ENCODE measurements at places on chromosomes 11 and 22. TPM values are rescaled to one million over a fixed set of nuclear protein-coding genes. Genes with fewer than 3 reads are reported as not detected.

DNA sequence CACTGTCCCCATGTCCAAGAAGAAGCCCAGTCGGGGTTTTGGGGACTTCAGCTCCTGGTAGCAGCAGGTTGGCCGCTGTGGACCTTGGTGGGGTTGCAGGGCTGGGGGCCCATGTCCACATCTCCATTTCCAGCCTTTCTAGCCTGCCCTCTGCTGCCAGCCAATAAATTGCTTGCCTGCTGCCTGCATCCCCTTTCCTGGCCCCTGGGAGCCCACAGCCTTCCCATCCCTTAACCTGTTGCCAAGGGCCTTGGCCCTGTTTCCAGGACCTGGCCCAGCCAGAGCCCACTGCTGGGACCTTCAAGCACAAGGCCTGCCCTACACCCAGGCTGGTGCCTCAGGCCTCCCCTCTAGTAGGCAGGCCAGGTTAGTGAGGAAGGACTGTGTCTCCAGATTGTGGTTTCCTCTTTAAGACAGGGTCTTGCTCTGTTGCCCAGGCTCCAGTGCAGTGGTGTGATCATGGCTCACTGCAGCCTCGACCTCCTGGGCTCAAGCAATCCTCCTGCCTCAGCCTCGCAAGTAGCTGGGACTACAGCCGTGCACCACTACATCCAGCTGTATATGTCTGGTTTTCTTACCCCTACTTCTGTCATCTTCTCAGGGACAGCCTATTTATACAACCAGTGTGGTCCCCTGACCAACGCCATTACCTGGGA lies 29.7 kb downstream of the PPIL2 start:
- H3K4me3 ChIP-seq, result no peak overlapping the region
- H3K4me1 ChIP-seq, result no peaks in the 10 kb centered on the region
- peaks cover 59% of the 10 kb centered on the region for H3K36me3 ChIP-seq
- H3K27ac ChIP-seq, result no peak overlapping the region
- no peaks in the 10 kb centered on the region for H3K27me3 ChIP-seq
- DNase-seq, result no peak

- no peaks in the 10 kb centered on the region for H3K27me3 ChIP-seq
- no peaks in the 10 kb centered on the region for H3K36me3 ChIP-seq
- H3K4me1 ChIP-seq, result no peaks in the 10 kb centered on the region
- no peak overlapping the region for H3K27ac ChIP-seq
Measured at GRCh38 chr11:27842290-27842689, 142.0 kb upstream of the BDNF start.

DNA sequence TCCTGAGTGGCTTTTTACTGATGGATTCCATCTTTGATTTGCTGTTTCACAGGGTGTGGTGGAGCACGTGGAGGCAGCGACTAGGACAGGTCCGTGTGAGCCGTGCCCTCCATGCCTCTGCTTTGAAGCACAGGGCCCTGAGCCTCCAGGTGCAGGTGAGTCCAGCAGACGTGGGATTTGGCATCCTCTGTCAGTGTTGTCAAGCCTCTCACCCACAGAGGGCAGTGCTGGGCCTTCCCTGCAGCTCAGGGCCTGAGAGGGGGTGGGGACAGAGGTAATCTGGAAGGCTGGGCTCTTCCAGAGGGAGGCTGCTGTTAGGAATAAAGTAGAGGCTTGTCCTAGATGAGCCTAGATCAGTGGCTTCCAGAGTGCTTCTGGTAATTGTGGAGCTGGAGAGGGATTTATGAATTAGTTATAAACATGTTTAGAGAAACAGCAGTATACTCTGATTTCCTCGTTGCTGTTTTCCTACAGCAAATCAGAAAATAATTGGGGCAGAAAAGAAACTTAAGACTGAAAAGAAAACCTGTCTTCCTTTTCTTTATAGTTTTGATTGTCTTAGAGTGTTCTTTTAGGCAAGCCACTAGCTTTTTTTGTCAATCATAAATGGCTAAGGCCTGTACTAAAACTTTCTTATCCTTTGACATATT lies 65.0 kb downstream of the SFI1 start:
- H3K27ac ChIP-seq, result no peak overlapping the region
- H3K4me3 ChIP-seq, result no peak overlapping the region
- H3K36me3 ChIP-seq, result peaks cover 63% of the 10 kb centered on the region
- DNase-seq, result peak; percentile 35
- no peaks in the 10 kb centered on the region for H3K27me3 ChIP-seq
- H3K4me1 ChIP-seq, result no peaks in the 10 kb centered on the region

- peak overlapping the region; percentile 56 for H3K27ac ChIP-seq
- DNase-seq, result no peak
- peaks cover 37% of the 10 kb centered on the region for H3K4me1 ChIP-seq
- peaks cover 2% of the 10 kb centered on the region for H3K36me3 ChIP-seq
Measured at GRCh38 chr22:46770151-46770641, 7.7 kb downstream of the TBC1D22A start.

GRCh38 chr11:33704240-33705002 lies 3.8 kb upstream of the C11orf91 start:
- no peak for DNase-seq
- H3K36me3 ChIP-seq, result peaks cover 15% of the 10 kb centered on the region
- H3K4me3 ChIP-seq, result no peak overlapping the region
- H3K4me1 ChIP-seq, result peaks cover 14% of the 10 kb centered on the region

- H3K4me1 ChIP-seq, result peaks cover 27% of the 10 kb centered on the region
- DNase-seq, result no peak
- no peak overlapping the region for H3K4me3 ChIP-seq
Measured at GRCh38 chr11:47156333-47156732, 20.3 kb downstream of the ARFGAP2 start.

- H3K36me3 ChIP-seq, result no peaks in the 10 kb centered on the region
- no peak overlapping the region for H3K4me3 ChIP-seq
- no peak for DNase-seq
- no peaks in the 10 kb centered on the region for H3K4me1 ChIP-seq
Measured at GRCh38 chr11:120511820-120512738, 531 bp downstream of the GRIK4 start.

DNA sequence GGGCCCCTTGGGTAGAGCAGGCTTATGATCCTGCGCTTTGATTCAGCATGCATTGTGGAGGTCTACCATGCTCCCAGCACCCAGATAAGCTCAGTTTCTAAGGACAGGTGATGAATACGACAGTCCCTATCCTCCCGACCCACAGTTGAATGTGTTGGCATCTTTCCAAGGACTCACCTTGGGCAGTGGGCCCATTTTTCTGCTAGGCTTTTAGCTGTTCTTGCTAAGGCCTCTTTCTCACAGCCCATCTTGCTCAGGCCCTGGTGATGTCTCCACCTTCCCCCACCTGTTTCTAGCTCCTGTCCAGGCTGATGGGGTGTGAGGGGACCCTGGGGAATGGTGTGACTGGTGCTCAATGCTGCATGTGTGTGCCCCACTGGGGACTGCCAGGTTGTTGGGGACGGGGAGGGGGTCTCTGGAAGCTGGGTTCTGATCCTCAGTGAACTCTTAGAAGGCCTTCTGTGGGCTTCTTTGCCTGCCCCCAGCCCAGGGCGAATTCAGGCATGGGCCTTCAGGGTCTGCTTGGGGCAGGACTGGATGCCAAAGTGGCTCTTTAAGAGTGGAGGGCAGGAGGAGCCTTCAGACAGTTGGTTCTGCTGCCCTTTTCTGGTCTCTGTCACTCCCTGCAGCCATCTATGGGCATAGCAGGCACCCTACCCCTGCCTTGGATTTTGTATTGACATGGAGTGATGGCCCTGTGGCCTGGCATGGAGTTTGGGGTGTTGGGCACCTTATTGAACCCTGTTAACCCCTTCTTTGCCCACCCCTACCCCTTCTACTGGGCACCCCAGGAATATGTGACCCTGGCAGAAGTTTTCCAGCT lies 33.1 kb downstream of the PHLDB1 start:
- DNase-seq, result no peak
- H3K27ac ChIP-seq, result no peak overlapping the region
- no peaks in the 10 kb centered on the region for H3K27me3 ChIP-seq

DNA sequence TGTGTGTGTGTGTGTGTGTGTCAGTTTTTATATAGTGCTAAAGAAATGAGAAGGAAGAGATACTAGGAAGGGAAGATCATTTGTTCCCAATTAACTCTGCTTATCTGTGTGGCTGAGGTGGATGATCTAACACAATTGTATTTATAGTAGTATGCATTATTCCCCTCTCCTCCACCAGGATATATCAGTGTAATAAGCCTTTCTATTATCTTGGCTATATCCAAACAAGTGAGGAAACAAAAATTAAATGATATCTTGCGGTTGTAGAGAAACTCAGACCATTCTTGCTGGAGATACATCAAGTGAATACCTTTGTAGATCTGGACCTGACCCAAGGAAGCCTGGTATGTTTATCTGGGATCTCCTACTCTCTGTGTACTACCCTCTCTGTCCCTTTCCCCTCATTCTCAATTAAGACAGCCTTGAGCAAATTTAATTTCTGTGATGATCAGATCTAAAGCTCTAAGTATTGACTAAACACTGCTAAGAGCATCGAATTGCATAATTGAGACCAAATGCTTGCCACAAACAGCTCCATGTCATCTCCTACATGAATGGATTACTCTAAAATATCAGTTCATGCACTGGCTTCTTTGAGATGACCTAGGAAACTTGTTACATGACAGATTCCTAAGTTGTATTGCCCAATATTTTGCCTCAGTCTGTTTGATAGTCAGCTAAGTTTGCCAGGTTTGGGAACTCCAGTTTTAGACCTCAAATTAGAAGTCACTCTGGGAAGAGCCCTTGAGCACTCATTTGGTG lies 185.3 kb upstream of the CTSC start:
- no peaks in the 10 kb centered on the region for H3K36me3 ChIP-seq
- no peaks in the 10 kb centered on the region for H3K4me1 ChIP-seq
- no peak overlapping the region for H3K4me3 ChIP-seq

Gene KCNJ5
- not detected for total RNA-seq

- no peaks in the 10 kb centered on the region for H3K36me3 ChIP-seq
- H3K4me1 ChIP-seq, result no peaks in the 10 kb centered on the region
- H3K27me3 ChIP-seq, result no peaks in the 10 kb centered on the region
- no peak overlapping the region for H3K4me3 ChIP-seq
Measured at GRCh38 chr11:129804012-129804411, 11.6 kb upstream of the TMEM45B start.

Gene RIC3
- total RNA-seq, result 23.8 TPM

Gene GGT5
- total RNA-seq, result not detected

DNA sequence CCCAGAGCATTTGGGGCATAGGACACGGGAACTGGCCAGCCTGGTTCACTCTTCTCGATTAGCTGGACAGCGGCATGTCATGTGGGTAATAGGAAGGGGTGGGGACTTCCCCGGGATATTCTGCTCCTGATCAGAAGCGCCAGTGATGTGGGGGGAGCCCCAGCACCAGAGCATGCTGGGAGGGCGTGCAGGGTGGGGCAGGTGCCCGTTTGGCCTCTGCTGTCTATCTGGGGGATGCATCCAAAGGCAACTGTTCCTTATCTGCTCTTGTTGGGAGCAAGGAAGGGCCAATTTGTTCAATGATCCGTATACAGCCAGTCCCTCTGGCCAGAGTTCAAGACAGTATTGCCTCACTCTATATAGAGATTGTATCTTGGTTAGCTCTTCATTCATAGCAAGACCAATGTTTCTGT lies 43.6 kb downstream of the PPARA start:
- H3K36me3 ChIP-seq, result peaks cover 2% of the 10 kb centered on the region
- H3K4me1 ChIP-seq, result no peaks in the 10 kb centered on the region
- no peak overlapping the region for H3K27ac ChIP-seq
- no peaks in the 10 kb centered on the region for H3K27me3 ChIP-seq

DNA sequence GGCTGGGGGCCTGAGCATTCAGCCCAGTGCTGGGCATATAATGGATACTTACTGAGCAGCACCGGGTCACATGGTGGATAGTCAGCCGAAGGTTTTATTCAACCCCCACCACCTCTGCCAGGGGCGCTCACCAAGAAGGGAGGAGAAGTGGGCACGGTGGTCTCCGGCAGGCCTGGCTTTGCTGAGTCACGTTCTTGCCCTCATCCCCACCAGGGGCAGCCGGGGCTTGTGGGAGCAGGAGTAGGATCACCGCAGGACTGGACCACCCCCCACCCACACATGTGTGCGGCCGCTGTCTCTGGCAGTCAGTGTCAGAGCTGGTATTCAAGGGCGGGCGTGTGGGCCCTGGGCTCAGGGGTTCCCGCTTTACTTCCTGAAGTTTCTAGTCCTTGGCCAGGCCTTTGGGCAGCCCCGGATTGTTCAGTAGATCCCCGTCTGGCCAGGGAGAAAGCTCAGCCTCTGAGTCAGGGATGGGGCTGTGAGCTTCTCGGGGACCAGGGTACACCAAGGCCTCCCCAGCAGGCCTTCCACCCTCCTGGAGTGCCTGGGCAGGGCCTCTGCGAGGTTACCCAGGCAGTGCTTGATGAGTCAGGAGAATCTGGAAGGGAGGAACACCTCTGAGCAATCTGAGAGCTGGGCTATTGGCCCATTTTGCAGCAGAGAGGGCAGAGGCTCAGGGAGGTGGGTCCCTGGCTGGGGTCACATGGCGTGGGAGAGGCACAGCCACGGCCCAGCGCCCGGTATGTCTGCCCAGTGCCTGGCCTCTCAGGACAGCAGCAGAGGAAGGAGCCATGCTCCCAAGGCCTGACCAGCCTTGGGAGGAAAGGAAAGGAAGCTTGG lies 60.6 kb downstream of the RTL6 start:
- no peak for DNase-seq
- H3K4me3 ChIP-seq, result no peak overlapping the region
- H3K27ac ChIP-seq, result no peak overlapping the region
- H3K36me3 ChIP-seq, result no peaks in the 10 kb centered on the region

- no peak overlapping the region for H3K27ac ChIP-seq
- no peaks in the 10 kb centered on the region for H3K36me3 ChIP-seq
- no peaks in the 10 kb centered on the region for H3K4me1 ChIP-seq
- DNase-seq, result no peak
- H3K27me3 ChIP-seq, result peaks cover 2% of the 10 kb centered on the region
Measured at GRCh38 chr22:19703869-19704268, 10.4 kb upstream of the SEPTIN5 start.

DNA sequence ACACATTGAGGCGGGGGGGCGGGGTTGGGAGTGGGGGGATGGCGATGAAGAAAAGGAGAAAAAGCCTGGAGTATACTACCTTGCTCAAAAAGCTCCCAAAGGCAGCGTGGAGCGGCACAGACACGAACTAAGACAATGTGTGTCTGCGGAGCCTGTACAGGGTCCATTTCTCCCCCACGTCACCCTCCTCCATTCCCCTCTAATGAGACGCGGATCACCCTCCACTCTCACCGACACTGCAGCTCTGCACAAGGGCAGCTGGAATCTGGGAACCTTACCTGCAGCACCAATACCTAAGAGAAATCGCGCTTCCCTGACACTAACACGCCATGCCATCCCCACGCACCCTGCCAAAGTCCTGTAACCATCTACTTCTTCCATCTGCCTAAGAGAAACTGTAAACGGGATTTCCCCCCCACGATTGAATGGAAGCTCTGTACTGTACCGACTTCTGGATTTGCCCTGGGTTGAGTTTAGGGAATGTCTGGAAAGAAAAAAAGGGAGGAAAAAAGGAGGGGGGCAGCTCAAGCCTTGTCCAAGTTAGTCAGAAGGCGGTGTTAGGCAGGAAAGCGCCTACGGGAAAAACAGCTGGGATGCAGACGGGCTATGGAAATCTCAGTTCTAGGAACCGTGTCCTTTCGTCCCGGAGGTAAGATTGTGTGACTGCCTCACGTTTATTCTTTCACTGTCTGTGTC lies 125.7 kb upstream of the C11orf58 start:
- H3K27me3 ChIP-seq, result peaks cover 60% of the 10 kb centered on the region
- H3K4me3 ChIP-seq, result no peak overlapping the region
- DNase-seq, result no peak
- H3K4me1 ChIP-seq, result peaks cover 12% of the 10 kb centered on the region
